ENCODE measurements at places on chromosomes 1 and 21.
A peak's percentile ranks its signal among the peaks of the same experiment; 100 is the strongest.

DNA sequence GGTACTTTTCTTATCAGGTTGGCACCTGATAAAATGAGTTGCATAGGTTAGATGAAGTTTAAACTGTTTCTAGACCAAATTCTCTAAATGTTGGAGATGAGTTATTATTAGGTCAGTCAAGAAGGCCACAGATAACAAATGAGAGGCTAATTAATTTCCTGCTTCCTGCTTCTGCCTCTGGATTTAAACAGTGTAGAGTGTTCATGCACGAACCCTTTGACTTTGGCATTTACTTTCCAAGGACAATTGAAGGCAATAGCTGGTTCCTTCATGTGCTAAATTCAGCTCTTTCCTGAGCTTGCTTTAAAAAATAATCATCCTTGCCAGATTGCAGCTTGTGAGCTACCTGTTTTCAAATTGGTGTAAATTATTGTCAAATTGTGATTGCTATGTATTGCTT lies 80.6 kb downstream of the RASAL2 start:
- no peak for DNase-seq

DNA sequence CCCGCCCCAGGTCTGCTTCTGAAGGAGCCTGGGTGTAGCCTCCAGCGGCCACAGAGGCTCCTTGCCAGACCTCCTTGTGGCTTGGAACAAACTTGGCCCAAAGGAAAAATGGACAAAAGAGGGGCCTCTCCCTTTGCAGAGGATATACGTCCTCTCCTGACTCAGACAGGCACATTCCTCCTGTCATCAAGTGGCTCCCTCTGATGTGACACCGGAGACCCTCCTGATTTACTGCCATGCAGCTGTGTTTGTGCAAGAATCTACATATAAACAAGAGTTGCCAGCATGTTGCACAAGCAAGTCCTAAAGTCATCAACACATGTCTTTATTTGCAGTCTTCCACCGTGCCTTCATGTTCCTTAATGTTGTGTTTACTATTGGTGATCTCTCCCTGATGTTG lies 54.1 kb upstream of the F3 start:
- DNase-seq, result no peak

- no peak for DNase-seq
Observed at GRCh38 chr1:51623025-51623424, 6.1 kb downstream of the OSBPL9 start.

- no peak for DNase-seq
Observed at GRCh38 chr1:25985171-25985570, 12.7 kb downstream of the PAFAH2 start.

GRCh38 chr1:6258675-6259074 lies 2.2 kb downstream of the GPR153 start:
- no peak for DNase-seq

DNA sequence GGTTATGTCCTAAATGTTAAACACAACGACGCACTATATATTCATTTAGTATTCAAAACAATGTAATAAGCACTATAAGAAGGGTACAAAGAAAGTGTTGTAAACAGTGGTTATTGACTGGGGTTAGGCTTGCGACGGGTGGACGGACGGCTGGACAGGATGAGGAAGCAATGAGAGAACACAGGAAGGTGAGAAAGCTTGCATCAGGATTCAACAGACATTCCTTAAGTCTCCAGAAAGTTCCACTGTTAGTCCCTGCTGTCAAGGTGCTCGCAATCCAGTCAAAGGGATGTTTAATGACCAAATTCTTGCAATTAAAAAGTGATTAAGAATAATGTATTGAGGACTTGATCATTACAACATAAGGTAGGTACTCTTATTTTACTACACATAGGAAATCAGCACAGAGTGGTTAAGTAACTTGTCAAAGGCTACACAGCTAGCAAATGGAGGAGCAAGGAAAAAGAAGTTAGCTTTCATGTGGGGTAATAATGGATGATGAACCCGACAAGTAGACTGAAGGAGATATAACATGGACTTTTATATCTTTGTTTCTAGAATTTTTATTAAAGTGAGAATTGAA lies 994 bp upstream of the ACBD6 start:
- DNase-seq, result no peak

GRCh38 chr1:221620437-221621384 lies 121.2 kb downstream of the DUSP10 start:
- no peak for DNase-seq

DNA sequence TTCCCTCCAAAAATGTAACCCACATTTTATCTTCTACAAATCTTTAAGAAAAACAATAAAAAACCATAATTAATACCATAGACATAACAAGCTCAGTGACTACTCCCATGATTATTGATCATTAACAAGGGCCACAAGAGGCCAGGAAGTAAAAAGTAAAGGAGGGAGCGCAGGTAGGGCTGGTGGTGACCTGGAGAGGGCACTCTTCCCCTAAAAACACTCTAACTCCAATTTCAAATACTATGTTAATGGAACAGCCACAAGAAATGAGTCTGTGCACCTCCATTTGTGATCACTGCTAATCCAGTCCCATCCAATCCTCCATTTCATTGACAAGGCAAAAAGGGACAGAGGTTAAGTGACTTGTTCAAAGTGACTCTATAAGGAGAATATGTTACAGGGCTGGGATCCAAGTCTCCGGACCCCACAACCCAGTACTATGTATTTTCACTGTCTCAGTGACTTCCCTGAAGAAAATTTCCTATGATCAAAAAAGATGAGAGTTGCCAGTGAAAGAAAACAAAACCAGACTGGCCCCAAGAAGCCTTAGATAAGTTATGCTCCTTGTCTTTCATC lies 41.2 kb upstream of the CFAP298 start:
- peak; percentile 22 for DNase-seq

DNA sequence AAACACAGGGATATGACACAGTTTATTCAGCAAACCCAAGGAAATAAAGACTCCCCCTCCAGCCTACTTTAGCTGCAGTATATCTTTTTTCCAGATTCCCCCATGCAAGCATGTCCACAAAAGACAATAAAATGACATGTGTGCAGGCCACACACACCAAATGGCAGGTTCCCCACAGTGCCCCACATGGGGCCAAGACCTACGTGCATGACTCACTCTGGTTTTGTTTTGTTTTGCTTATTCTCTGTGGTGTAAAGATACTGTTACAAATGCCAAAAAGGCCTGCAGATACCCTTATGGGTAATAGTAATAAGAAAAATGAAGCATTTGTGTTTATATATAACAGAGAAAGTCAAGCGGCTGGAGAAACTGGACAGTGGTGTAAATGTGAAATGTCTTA lies 71.6 kb downstream of the RD3 start:
- no peak for DNase-seq

GRCh38 chr1:75426688-75427087 lies 184.2 kb downstream of the SLC44A5 start:
- DNase-seq, result no peak

GRCh38 chr1:178940068-178940765 lies 69.3 kb upstream of the ANGPTL1 start:
- DNase-seq, result no peak

DNA sequence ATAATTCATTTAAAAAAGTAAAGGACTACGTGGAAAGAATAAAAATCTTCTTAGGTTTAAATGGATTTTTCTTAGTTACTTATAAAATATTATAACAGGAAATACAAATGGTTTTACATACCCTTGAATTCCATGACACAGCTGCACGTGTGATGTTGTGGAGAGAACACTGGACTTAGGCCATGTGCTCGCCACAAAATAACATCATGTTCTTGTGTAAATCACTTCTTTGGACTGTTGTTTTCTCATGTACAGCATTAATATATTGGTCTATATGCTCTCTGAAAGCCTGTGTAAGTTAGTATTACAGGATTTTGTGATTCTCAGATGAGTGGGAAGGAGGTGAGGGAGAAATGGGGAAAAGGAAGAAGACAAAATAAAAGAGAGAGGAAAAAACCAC lies 228.2 kb downstream of the DNM3 start:
- DNase-seq, result no peak

- no peak for DNase-seq
Observed at GRCh38 chr1:81155131-81155530, 645.6 kb upstream of the ADGRL2 start.

DNA sequence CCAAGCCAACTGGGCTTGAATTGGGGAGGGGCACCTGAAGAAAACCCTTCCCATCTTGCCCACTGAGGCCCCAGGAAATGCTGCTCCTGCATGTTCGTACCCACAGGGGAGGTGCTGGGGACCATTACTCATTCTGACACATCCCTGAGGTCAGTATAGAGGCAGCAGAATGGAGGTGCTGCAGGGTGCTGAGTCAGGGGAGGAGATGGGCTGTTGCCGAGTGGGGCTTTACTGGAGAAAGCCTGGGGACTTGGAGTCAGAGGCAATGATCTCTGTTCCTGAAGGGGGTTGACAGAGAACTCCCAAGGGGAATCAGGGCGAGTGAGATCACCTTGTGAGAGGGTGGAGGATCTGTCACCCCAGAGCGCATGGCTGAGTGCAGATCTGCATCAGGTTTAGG lies 40.2 kb upstream of the KCNA10 start:
- DNase-seq, result no peak

DNA sequence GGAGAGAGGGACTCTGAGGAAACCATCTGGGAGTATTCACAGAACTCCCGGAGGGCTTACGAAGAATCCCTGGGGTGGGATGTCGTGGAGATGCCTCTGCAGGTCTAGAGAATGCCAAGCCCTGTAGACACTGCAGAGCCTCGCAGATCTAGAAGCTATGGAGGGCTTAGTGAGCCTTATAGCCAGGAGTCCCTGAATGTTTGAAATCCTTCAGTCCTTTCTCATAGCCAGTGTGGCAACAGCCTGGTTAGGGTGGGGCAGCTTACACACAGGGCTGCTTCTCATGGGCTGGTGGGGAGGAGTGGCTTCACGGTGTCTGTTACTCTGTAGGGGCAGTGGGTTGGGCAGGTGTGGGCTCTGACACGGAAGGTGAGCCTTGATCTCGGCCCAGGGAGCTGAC lies 44.2 kb upstream of the KDM4A start:
- no peak for DNase-seq

DNA sequence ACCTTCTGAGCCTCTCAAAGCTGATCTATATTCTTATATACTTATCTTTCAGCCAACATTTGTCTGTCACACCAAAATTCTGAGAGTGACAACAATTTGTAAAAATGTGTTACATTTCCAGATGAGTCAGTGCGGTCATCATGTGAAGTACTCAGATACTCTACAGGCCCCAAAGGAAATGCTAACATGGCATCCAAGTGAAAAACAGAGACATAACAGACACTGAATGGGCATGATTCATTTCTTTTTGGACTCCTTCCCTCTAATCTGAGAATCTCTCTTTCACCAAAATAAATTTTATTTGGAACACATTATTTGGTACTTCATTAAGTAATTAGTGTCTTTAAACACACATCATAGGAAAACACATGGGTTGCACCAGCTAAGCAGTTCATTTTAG lies 96.6 kb downstream of the SLC44A5 start:
- no peak for DNase-seq

GRCh38 chr1:39666772-39667171 lies 5.1 kb downstream of the NT5C1A start:
- peak; percentile 73 for DNase-seq

- DNase-seq, result no peak
Observed at GRCh38 chr1:76746206-76746605, 121.1 kb upstream of the ST6GALNAC5 start.

DNA sequence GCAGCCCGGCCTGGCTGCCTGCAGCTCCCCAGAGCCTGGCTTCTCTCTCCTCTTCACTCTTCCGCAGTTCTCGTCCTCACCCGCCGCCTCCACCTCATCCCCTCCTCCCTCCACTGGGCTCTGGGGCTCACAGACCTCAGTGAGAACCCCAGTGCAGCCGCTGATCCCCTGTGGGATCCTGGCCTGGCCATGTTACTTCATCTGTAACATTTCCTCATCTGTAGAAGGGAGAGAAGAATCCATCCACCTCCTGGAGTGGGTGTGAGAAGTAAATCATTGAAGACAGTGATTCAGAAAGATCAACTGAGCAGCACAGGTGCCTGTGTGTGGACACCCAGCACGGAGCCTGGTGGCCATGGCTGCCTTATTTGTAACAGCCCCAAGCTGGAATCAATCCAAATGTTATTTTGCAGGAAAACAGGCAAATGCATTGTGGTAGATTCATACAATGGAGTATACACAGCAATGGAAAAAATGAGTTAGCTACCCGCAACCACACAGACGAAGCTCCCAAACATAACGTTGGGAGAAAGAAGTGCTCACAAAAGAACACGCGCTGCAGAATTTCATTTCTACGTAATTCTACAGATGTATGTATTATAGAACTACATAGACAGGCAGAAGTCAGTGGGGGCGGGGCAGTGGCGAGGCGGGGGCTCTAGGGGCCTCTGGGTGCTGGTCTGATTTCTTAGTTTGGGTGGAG lies 8.7 kb downstream of the LAPTM5 start:
- no peak for DNase-seq

- DNase-seq, result no peak
Observed at GRCh38 chr1:243341074-243341473, 85.2 kb downstream of the SDCCAG8 start.

GRCh38 chr1:92228401-92228800 lies 10.7 kb downstream of the C1orf146 start:
- DNase-seq, result no peak

- DNase-seq, result no peak
Observed at GRCh38 chr1:205493241-205494085, 11.0 kb upstream of the CDK18 start.

DNA sequence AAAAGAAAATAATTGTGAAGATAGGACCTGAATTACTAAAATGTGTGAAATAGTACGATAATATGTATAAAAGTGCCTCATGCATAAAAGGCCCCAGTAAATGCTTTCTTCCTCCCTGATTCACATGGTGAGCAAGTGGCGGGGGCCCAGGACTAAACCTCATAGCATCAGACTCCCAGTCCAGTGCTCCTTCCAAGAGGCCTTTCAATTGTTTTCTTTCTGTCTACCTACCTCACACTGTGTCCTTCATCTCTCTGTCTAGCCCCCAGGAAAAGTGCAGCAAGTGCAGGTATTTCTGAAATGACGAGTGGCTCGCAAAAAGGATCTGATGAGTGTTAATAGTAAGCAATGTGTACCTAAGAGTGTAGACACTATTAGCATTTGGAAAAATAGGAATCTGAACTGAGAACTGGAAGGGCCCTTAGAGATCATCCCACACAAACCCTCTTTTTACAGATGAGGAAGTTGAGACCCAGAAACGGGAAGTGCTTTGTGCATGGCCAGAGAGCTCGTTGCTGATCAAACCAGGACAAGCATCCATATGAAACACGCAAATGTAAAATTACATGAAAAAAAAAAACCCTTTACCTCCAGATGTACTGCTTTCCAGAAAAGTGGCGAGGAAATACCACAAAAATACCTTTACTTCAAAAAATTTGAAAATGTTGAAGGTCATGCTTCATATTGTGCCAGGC lies 118.2 kb upstream of the HOOK1 start:
- no peak for DNase-seq

DNA sequence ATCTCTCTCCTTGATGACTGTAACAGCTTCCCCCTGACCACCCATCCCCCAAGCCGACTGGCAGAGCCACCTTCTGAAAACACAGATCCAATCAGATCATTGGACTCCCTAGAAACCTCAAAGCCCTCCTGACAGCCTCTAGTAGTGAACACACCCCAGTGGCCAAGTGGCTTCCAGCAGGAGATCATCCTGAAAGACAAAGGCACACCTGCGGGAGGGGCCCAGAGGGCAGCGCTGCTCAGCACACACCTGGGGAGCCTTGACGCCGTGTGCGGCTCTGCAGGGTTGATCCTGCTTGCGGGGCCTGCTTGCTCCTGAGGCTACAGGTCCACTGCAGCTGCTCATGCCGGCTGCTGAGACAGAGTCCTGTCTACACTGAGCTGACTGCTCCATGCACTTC lies 41.5 kb downstream of the SLC66A1 start:
- no peak for DNase-seq

- no peak for DNase-seq
Observed at GRCh38 chr1:165564561-165564960, 20.8 kb downstream of the LRRC52 start.

- peak; percentile 1 for DNase-seq
Observed at GRCh38 chr1:82108843-82109242, 308.1 kb downstream of the ADGRL2 start.

GRCh38 chr1:30743584-30744059 lies 14.0 kb downstream of the LAPTM5 start:
- DNase-seq, result peak; percentile 69
